ENCODE measurements at places on chromosomes 4 and X. TPM values are rescaled to one million over a fixed set of nuclear protein-coding genes. Genes with fewer than 3 reads are reported as not detected.

DNA sequence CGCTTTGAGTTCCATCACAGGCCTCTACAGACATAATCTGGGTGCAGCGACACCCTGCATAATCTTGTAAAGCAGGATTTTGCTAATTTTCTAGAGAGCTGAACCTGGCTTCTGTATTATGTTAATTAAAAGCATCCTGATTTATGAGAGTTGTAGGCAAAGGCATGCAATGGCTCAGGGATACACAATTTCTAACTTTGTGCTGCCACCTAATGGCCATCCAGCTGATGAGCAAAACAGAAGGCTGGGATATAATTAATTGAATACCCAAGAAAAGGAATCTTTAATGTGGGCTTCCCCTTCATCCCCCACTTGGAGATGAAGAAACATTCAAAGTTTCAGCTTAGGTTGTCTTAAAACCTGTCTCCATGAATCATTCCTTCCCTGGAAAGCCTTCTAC is 78.1 kb downstream of the BMP15 start:
- no peak for DNase-seq

Gene SRPK3
- 0.61 TPM for total RNA-seq

- DNase-seq, result no peak
These were observed 230.0 kb upstream of the GPC4 start for GRCh38 chrX:133645256-133645655.

Gene GPRASP1
- 4.3 TPM for total RNA-seq

Gene JADE3
- 4.4 TPM for total RNA-seq

GRCh38 chr4:89491761-89492160 is 184.2 kb upstream of the GPRIN3 start:
- no peak for DNase-seq

DNA sequence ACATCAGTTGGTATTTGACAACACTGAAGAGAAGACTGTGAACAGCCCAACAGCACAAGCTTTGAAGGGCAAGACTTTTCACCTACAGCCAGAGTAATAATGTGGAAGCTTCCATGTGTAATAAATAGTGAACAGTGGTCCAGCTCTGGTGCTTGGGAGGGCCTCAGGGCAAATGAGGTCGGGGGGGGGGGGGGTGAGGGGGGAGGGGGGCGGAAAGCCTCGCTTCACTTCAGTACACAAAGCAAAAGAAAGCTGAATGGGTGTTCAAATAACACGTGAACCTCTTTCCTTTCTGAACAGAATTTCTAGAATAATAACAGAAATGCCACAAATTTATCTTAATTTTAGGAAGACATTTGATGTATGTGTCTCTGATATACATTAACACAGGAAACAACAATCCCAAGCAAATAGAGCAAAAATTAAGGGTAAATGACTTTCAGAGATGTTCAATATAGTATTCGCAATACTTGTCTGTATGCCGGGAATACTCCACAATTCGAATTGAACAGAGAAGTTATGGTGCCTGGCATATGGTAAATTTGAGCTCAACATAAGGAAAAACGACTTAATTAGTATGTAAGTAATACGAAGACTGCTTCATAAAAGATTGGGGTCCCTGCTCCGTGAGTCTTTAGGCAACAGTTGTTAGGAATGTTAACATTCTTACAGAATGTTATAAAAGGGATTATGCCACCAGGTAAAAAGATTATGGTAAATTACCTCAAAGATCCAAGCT is 92.6 kb downstream of the FRYL start:
- no peak for DNase-seq

- DNase-seq, result no peak
These were observed 485.5 kb downstream of the NAF1 start for GRCh38 chr4:162681212-162681611.

Data from thymus (tissue), 14 donors.